Activated T-helper 1 cell treated with anti-CD3 and anti-CD28 coated beads, Interleukin-2, amount 50 U/mL, for 16 hours (primary cell): ENCODE measurements at places on chromosomes 3 and 15.

DNA sequence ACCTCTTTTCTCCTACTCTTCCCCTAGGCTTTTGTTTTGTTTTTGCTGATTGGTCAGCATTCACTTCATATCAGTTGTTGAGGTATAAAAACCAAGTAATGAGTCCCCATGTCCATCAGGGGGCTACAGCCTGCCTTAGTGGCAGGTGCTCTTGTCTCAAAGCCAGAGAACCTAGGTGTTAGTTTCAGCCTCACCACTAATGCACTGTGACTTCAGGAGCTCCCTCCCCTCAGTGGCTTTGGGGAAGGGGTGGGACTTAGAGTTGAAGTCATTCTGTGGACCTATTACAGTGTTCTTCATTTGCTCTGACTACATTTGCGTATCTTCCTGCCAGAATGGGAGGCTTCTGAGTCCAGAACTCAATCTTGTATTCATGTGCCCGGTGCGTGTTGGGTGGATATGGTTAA, 41.6 kb downstream of the NR2C2 start:
- DNase-seq: no peak

DNA sequence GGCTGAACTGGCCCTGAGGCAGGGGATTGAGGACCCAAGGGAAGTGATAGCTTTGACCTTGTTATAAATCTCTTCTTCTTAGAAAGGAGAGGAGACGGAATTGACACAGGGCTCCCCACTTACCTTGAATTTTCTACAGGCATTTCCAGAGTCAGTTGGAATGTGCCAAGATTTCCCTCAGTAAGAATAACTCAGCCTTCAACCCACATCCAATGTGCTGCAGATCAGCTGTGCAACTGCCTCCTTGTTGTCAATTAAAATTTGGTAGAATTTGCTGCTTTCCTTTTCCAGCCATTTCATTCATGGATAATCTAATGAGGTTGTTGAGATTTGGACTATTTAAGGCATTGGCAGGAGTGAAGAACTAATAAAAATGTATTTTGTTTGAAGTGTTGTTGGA, 14.6 kb downstream of the MED12L start:
- DNase-seq: no peak

DNA sequence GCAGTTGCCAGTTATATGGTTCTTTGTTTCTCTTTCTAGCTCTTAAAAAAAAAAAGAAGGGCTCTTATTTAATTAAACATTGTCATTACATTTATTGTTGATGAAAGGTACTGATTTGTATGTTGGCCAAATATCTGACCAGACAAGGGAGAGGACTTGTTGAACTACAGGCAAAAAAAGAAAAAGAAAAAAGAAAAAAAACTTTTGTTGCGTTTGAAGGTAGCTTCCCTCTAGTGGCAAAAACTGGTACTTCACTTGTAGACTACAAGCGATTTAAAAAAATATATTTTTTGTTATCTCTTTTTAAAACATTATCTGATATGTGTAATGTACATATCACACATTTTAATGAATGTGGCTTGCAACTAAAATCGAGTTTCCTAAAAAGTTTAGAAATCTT, 280.6 kb downstream of the ROBO2 start:
- no peak for DNase-seq

GRCh38 chr15:100723315-100723801, 121.0 kb downstream of the ASB7 start:
- no peak for DNase-seq

GRCh38 chr3:180284331-180285110, 247.8 kb upstream of the PEX5L start:
- DNase-seq: no peak

DNA sequence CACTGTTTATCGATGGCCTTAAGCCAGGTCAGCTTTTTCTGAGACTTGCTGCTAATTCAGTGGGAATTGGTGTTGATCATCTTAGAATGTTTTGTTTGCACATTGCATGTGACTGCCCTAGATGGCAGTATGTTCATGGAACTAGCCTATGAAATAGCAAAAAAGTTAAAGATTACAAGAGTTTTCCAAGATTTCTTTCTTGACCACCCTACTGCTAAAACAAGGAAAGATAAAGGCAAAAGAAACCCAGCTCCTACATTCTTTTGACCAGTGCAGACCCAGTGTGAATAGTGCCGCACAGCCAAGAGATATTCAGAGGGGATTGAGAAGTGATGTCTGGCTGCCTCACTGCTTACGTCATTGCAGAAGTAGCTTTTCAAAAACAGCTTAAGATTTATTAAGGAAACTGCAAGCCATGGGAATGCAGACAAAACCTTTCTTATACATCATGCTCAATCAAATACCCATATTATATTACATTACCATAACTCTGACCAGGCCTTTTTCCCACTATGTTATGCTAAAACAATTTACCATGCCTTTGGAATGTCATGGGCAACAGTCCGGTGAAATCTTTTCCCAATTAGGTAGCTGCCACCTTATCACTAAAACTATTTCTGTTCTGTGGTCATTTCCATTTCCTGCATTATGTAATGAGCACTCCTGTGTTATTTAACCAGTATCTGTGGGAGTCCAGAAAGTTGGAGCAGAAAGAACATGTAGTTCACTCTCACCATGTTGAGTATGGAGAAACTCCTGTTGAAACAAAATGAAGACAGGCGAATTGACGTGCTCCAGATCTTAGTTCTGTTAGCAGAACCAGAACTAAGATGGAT, 6.0 kb downstream of the PHLDB2 start:
- DNase-seq: no peak

DNA sequence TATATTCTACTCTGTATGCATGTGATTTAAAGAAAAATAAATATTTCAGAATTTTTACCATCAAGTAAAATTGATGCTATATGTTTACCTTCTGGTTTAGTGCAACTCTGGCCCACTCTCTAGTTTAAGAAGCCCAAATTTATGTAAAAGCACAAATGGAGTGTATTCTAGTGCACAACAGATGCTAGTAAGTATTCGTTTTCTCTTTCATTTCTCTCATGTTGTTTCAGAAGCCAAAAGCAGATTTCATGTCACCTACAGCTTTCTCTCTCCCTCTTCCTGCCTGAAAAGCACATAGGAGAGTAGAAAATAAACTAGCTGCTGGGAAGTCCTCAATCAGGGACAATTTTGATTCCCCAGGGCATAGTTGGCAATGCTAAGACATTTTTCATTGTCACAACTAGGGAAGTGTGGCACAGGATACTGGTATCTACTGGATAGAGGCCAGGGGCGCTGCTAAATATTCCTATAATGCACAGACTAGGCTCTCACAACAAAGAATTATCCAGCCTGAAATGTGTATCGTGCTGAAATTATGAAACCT, 147.4 kb upstream of the ARHGEF26 start:
- no peak for DNase-seq

- no peak for DNase-seq
These were observed 6.5 kb upstream of the TM4SF19 start for GRCh38 chr3:196344663-196345062.

- no peak for DNase-seq
These were observed 71.4 kb downstream of the ARNT2 start for GRCh38 chr15:80475572-80475971.

GRCh38 chr3:194256040-194256945, 94.8 kb downstream of the CPN2 start:
- no peak for DNase-seq
